NCI-H1436 treated with DMSO at 0.1 percent for 48 hours (cell line): ENCODE measurements at places on chromosomes 4 and X.
A peak's percentile ranks its signal among the peaks of the same experiment; 100 is the strongest.

DNA sequence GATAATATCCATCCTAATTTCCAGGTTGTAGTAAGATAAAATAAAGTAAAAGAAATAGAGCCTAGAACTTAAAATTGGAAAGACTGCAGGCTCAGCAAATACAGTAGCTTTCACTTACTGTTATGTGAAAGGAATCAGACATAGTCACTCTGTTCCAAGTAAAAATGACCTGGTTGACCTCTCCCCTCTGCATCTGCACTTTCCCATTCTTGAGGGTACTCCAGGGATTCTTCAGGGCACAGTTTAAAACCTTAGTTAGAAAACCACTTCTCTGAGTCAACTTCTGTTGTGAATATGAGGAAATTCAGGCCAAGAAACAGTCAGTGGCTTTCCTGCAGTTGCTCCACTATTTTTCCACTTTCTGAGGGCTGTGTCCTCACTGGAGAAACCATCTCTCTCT, 42.9 kb downstream of the FRAS1 start:
- DNase-seq, result no peak

DNA sequence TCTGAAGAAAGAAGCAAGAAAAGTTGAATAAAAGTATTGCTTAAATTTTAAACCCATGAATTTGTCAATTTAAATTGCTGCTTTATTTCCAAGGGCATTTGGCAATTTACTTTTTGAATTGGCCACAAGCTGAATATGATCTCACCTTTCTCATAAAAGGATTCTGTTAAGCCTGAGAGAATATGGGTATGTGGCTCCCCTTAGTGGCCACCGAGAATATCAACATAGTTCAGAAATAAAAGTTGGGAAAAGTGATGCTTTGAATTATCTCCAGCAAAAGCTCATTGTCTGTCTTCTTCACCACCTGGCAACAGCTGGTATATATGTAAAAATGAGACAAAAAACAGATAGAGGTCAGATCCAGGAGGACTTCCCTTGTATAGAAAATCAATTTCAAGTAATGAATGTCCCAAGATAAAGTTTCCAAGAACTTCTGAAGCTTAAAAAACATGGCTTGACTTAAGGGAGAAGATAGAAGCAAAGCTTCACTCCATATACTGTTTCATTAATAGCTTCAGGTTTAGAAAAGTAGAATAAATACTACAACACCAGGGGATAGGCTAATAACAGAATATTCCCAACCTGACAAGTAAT, 290.7 kb upstream of the FAM241A start:
- no peak for DNase-seq

DNA sequence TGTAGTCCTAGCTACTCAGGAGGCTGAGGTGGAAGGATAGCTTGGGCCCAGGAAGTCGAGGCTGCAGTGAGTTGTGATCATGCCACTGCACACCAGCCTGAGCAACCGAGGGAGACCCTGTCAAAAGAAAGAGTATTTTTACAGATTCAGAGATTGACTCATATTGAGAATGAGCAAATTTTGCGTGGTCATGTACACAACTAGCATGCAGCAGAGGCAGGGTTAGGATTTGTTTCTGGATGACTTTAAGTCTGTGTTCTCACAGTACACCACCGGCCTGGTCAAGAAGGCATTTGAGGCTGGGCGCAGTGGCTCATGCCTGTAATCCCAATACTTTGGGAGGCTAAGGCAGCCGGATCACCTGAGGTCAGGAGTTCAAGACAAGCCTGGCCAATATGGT, 44.8 kb upstream of the CBR4 start:
- no peak for DNase-seq

GRCh38 chr4:113007151-113007550, 42.3 kb upstream of the ANK2 start:
- no peak for DNase-seq

- DNase-seq, result no peak
Observed at GRCh38 chr4:70392057-70392776, 5.5 kb upstream of the OPRPN start.

DNA sequence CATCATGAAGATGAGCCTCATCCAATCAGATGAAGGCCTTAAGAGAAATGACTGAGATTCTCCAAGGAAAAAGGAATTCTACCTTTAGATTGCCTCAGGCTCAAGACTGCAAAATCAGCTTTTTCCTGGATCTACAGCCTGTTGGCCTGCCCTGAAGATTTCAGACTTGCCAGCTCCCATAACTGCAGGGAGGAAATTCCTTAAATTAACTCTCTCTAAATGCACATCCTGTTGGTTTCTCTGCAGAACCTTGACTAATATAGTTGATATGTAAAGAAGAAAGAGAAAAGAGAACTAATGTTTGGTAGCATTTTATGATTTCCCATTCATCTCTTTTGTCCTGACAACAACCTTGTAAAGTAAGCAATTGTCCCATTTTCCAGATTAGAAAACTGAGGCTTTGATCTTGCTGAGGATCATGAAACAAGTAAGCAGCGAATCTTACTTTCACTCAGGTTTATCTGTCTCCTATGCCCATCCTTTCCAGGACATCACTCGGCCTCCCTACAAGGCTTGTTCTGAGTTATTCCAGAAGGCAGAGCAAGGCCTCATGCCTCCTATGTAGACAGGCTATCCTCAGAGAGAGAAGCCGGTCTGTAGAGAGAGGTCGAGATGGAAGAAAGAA, 115.0 kb upstream of the LDB2 start:
- no peak for DNase-seq

GRCh38 chr4:24862073-24862751, 50.6 kb downstream of the CCDC149 start:
- DNase-seq, result no peak

- no peak for DNase-seq
Observed at GRCh38 chr4:150619042-150619441, 37.1 kb downstream of the MAB21L2 start.

DNA sequence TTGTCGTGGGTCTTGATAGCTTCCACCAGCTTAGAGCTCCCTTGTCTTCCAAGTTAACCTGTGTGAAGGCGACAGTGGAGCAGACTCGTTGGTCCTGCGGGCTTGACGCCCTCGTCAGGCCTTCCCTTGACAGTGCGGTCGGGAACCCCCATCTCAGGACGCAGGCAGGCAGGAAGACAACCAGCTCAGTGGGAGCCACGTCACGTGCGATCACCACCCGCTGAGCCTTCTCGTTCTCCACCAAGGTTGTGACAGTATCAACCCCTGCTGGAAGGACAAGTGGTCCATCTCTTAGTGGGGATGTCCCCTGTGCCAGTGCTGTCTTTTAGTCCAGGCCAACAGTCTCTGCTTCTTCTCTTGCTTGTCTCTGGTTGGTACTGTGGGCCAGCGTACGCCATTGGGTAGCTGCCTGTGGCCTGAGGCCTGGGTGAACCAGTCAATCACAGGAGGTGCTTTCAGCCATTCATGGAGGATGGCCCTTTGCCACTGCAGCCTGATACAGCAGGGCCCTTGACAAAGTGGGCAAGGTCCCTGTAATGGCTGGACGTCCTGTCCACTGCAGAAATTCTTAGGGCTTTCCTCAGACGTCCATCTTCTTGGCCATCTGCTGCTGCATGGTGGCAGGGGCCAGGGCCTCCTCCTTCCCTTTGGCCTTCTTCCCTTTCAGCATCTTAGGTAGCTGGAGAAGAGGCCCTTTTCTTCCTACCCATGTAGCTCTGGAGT, 31.4 kb downstream of the RGS12 start:
- no peak for DNase-seq

DNA sequence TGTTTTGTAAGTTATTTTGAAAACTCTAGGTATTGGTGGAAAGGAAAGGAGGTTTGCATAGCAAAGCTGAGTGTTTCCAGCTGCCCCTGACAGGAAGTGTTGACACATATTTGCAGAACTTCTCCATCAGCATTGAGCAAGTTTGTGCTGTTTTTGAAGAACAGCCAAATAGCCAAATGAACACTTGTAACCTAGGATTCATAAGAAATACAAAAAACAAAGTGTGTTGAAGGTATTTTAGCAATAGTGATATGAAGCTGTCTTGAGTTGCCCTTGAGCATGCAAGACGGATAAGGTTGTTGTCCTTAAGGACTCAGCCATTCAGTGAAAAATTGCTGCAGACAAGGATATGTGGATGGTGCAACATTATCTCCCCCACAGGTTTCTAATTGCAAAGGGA, 68.3 kb upstream of the PGM2 start:
- no peak for DNase-seq

GRCh38 chrX:39519030-39519488, 578.7 kb downstream of the BCOR start:
- DNase-seq, result no peak

DNA sequence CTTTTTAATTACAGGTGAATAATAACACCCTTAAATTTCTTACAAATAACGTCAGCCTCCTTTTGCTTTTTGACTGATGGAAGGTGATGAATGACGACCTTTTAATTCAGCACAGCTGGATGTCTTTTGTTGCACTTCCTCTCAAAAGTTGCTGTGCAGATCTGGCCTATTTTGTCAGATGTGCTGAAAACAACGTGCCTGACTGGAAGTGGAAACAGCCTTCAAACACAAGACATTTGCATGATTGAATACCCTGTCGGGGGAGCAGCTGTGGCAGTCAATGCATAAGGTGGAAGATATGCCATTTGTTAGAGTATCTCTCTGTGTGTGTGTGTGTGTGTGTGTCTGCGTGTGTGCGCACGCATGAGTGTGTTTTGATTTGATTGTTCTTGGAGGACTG, 579.7 kb downstream of the SPRY1 start:
- peak; percentile 12 for DNase-seq
